ENCODE measurements at places on chromosomes 6 and 20.

- DNase-seq: no peak
These were observed 74.9 kb downstream of the FOXO3 start for GRCh38 chr6:108635505-108636226.

DNA sequence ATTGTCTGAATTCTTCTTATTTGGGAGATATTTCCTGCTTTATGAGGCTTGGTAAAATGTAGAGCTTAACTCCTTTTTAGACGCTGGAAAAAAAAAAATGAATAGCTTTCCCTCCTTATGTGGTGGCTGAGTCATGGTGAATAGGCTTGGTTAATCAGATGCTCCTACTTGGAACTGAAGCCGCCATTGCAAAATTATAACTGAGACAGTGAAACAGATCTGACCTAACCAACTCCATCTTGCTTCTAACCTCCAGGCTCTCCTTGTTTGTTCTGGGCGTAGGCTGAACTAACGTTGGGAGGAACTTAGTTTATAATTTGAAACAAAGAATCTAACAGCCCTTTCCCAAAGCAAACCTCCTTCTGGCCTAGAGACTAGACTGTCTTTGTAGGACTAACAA is 43.2 kb upstream of the PLCB4 start:
- DNase-seq: no peak

- no peak for DNase-seq
These were observed 6.7 kb downstream of the BPIFB4 start for GRCh38 chr20:33086052-33086722.

- DNase-seq: no peak
These were observed 74.9 kb downstream of the ZDHHC14 start for GRCh38 chr6:157455731-157456523.

DNA sequence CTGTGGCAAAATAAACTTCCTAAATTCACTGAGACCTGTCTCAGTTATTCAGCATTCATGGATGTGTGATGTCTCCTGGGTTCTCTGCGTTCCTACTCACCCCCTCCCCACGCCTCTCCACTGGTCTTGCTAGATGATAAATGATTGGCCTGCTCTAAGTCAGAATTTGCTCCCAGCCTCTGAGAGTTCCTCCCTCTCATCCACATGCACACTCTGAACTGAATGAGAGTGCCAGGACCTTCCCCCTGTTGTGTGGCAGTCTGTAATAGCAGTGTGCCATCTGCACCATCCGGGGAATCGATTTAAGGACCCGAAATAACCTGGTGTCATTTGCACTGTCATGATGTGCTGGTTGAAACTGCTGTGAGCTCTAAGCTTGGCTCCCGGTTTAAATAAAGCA is 135.8 kb upstream of the AFDN start:
- DNase-seq: no peak

GRCh38 chr6:38159596-38159995 is 340.1 kb downstream of the ZFAND3 start:
- no peak for DNase-seq

- DNase-seq: no peak
These were observed 109.2 kb downstream of the C6orf118 start for GRCh38 chr6:165200178-165200577.

GRCh38 chr20:22717466-22717865 is 133.1 kb upstream of the FOXA2 start:
- DNase-seq: no peak

GRCh38 chr20:2559279-2559626 is 22.9 kb downstream of the TMC2 start:
- DNase-seq: no peak

GRCh38 chr6:25942561-25943147 is 12.2 kb upstream of the SLC17A2 start:
- DNase-seq: no peak

DNA sequence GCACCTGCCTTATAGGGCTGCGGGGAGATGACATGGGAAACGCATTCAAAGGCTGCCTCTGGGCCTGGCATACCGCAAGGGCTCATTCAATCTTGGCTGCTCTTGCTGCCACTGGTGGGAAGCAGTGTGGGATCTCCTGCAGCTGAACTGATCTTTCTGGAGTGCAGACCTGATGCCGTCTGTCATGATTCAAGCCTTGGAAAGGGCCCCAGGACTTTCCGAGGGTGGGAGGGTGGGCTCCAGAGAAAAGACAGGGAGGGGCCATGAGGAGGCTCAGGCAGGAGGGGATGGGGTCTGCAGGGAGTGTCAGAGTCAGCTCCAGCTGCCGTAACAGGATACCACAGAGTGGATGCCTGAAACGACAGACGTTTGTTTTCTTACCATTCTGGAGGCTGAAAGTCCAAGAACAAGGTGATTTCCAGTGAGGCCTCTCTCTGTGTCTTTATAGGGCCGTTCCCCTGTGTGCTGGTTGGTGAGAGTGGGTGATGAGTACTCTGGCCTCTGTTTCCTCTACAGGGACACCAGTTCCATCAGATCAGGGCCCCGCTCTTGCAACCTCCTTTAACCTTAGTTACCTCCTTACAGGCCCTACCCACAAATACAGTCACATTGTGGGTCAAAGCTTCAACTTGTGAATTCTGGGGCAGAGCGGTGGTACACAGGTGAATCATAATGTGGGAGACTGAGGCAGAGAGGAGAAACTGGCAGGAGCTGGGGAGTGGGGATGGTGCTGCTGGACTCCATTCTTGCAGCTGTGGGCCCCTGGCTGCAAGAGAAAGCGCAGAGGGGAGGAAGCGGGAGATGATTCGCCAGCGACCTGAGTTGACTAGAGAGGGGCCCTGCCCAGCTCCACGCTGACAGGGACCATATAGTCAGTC is 148.4 kb downstream of the SYCP2 start:
- no peak for DNase-seq

DNA sequence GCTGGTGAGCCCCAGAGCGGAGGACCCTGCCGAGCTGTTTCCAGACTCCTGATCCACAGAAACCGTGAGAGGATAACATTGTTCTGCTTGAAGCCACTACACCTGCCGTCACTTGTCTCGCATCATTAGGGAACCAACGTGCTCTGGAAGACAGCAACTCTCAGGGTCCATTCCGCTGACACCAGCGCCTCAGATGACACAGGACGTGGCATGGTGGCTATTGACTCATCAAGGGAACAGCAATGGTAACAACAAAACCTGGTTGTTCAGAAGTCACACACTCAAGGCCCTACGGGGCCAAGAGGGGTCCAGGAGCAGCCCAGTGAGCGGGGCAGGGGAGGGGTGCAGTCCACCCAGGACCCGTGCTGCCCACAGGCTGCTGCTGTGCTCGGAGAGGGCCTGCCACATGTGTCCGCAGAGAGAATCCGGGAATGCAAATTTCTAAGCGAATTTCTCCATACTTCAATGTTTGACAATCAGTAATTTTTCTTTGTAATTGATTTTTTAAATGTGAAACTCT is 110.4 kb downstream of the TTLL2 start:
- DNase-seq: no peak

- no peak for DNase-seq
These were observed 235.4 kb downstream of the CDH4 start for GRCh38 chr20:61487346-61487996.

DNA sequence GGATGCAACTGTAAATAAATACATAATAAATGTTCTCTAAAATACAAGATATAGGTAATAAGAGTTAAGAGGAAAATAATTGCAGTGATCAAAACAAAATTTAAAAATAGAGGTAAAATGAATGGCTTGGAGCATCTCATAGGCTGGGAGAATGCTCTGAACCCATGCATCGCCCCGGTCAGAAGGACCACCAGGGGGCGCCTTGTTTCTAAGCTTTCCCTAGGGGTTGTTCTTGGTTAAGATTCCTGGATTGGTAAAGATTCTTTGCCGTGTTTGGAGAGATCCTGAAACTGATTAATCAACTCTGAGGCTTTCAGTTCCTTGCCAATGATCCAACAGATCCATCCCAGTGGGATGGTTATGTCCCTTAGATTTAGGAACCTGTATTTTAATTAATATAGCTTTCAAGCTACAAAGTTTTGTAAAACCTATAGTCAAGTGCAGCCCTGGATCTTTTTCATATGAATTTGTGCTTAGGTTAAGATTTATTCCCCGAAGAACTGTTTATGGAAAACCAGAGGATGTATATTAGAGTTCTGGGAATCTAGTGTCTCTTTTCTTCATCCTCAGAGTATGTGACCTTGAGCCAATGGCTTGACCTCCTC is 45.3 kb upstream of the PRELID3B start:
- peak; percentile 83 for DNase-seq

- peak; percentile 18 for DNase-seq
These were observed 3.3 kb upstream of the MOG start for GRCh38 chr6:29653452-29654038.

GRCh38 chr6:14857501-14857900 is 388.4 kb upstream of the JARID2 start:
- peak; percentile 46 for DNase-seq

DNA sequence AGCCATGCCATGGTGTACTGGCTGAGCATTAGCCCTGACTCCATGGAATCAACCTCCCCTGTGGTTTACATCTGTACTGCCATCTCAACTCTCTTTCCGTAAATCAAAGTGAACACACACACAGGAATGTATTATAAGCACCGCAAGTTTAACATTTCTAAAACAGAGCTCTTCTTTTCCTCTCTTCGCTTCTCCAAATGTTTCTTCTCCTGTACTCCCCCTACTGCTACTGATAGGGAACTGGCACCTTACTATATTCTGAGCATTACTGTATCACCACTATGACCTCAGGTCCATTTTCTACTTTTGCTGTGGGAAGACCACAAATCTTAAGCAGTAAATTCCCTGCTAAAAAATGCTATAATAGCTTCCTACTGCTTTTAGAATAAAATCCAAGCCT is 101.2 kb downstream of the NUS1 start:
- DNase-seq: no peak

GRCh38 chr6:134750669-134751068 is 199.2 kb downstream of the ALDH8A1 start:
- DNase-seq: no peak
